ENCODE measurements at places on chromosomes 6 and 20.

DNA sequence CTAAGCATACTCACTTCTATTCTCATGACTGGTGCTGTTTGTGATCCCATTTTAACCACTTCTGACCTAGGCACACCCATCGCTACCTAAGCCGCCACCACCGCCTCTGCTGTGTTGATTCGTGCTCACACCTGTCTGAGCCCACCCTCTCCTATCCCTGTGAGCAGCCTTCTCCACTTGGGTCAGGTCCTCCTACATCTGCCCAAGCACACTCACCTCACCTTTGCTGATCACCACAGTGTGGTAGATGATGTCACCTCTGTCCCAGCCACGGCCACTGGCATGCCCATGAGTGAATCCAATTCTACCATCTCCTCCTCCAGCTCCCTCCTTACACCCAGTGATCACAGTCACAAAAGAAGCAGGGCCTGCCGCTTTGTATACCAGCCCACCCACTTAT, 20.8 kb downstream of the MUC22 start:
- DNase-seq: no peak

- no peak for DNase-seq
These were observed 28.5 kb upstream of the SNRPB2 start for GRCh38 chr20:16701296-16701695.

GRCh38 chr20:57448764-57449354, 57.7 kb downstream of the RBM38 start:
- no peak for DNase-seq

DNA sequence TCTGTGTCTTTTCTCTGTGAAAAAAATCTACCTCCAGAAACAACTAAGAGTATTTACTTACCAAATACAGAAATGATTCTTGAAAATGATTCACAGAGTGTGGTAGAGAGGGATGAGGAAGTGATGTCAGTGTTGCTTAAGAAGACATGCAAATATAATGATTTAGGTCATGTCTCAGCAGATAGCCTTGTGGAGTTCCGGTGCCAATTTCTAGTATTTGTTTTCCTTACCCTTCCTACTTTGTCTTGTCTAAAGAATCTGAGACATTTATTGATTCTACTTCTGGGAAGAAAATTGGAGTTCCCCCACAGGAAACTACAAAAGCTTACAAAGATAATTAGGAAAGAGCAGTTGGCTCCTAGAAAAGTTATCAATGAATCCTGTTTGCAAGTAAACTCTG, 68.8 kb downstream of the GJA1 start:
- no peak for DNase-seq

GRCh38 chr20:36852187-36852586, 23.8 kb upstream of the TLDC2 start:
- no peak for DNase-seq

GRCh38 chr20:40687384-40688128, 1.5 kb downstream of the MAFB start:
- no peak for DNase-seq

DNA sequence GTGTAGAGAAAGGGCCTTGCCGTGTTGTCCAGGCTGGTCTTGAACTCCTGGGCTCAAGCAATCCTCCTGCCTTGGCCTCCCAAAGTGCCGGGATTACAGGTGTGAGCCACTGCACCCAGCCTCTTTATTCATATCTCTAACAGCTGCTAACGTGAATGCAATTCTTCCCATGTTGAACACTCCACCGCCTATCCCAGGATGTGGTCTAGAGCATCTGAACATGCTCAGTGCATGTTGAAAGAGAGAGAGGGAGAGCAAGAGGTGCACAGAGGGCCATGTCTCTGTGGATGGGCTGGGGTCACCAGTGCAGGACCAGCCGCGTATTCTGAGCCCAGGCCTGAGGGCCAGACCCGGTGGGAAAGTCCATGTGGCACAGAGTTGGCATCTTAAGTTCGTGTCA, 12.8 kb downstream of the TUBB2A start:
- DNase-seq: no peak

GRCh38 chr6:15336900-15337560, 91.2 kb downstream of the JARID2 start:
- peak; percentile 73 for DNase-seq

DNA sequence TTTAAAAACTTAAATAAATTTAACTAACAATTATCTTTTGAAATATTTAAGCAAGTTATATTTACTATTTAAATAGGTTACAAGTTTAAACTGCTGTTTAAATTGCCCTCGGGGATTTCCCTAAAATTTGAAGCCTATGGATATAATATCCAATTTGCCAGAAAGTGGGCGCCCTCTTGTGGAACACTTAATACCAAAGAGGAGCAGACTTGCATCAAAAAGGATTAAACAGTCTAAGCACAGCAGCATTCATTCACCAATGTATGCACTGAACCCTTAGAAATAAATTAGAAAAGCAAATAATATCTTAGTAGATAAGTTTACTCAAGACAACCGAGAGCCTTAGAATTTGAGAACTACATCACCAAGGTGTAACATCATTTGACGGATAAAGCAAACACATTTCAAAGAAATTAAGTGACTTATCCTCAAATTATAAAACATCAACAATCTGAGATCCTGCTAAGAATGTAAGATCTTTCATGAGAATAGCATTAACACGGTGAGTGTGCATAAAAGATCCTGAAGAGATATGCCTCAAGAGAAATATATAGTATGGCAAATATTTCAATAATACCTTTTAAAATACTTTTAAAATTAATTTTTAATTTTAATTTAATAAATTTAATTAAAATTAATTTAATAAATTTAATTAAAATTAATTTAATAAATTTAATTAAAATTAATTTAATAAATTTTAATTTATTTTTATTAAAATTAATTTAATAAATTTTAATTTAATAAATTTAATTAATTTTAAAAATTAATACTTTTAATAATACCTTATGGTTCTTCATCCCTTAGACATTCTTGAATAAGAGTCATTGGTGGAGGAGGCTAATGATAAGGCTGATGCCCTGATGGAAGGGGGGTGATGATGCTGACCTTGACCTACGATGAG, 11.5 kb upstream of the MEP1A start:
- DNase-seq: peak; percentile 43

- DNase-seq: no peak
These were observed 32.4 kb downstream of the PHACTR1 start for GRCh38 chr6:12748815-12749521.

DNA sequence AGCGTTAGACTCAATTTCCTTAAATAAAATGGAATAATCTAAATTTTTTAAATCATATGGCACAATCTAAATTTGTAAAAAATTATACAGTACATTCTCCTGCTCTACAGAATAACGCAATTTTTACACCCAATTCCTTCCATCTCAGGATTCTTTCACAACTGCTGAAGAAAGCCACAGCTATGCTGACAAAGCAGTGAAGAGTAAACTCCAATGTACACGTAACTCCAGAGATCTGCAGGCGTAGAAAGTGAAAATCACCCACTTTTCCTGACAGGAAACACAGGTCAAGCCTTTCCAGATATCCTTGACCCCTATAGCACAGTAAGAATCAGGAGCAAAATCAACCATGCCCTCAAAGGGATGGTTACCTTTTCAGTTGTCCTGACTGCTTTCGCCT, 27.4 kb downstream of the EPHA7 start:
- DNase-seq: no peak

All from NCI-H1694 treated with DMSO at 0.1 percent for 48 hours (cell line).